ENCODE measurements at places on chromosomes 13 and 19.
A peak's percentile ranks its signal among the peaks of the same experiment; 100 is the strongest.

DNA sequence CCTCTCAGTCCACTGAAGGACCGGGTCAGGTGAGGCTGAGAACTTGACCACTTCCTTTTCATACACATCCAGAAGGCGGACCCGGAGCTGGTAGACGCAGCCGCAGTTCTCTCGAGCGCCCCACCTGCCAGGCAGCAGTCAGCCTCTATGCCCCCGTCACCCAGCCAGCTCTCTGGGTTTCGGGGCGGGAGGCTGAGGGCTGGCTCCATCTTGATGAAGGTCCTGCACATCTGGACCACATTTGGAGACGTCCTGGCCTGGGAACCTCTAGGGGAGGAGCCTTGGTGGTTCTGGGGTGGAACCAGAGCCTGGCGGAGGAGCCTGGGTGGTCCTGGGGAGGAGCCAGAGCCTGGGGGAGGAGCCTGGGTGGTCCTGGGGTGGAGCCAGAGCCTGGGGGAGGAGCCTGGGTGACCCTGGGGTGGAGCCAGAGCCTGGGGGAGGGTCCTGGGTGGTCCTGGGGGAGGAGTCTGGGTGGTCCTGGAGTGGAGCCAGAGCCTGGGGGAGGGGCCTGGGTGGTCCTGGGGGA, 14.3 kb downstream of the MRPS12 start:
- DNase-seq: no peak

DNA sequence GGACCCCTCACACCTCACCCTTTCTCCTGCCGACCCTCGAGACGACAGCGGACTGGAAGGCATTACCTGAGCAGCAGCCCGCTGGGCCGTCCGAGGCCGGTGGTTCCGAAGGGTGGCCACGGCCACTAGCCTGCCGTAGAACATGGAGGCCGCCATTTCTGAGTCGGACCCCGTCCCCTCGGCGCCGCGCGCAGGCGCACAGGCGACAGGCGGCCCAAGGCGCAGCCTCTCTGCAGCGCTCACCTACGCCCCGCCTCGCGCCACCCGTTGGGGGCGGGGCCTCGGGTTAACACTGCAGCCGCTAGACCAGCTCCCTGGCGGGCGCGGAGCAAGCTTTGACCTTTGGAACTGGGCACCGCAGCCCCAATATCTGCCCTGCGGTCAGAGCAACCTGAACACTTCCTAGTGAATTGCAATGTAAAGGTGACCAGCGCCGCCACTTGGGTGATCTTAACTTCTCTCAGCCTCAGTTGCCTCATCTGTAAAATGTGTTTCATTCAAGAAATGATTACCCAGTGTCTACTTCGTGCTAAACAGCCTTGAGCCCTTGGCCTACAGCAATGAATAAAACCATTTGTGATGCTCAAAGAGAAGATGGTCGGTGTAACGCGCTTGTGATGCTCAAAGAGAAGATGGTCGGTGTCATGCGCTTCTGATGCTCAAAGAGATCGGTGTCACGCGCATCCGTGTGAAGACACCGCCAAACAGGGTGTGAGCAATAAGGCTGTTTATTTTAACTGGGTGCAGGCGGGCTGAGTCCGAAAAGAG, at the start of gene SUCLA2:
Gene SUCLA2 (minus strand): TSS at position 160 of the 768 bp plus-strand sequence. CDS start 4 bp downstream, at position 156.
- DNase-seq: peak; percentile 95

- peak; percentile 91 for DNase-seq
These were observed 19.2 kb downstream of the RCN3 start for GRCh38 chr19:49546825-49547565.

DNA sequence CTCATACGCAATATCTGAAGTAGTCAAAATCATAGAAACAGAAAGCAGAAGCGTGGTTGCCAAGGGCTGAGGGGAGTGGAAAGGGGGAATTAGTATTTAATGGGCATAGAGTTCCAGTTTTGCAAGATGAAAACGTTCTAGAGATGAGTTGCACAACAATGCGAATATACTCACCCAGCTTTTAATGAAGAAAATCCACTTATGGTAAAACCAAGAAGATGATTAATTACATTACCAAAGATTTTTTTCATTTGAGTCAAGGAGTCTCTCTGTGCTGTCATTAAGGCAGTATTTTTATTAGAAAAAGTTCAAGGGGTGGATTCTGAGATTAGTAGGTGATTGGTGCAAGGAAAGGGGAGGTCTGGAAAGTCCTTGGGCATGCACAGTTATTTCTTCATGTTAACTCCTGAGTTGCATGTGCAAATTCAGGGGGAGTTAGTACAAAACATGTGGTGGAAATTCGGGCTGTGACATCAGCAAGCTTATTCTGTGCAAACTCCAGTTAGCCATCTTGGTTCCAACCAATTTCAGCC, 6.9 kb upstream of the CBY2 start:
- DNase-seq: no peak

- no peak for DNase-seq
These were observed 1.6 kb upstream of the CYP4F12 start for GRCh38 chr19:15671237-15671821.

GRCh38 chr19:34328982-34329381, 36.0 kb upstream of the GPI start:
- no peak for DNase-seq

DNA sequence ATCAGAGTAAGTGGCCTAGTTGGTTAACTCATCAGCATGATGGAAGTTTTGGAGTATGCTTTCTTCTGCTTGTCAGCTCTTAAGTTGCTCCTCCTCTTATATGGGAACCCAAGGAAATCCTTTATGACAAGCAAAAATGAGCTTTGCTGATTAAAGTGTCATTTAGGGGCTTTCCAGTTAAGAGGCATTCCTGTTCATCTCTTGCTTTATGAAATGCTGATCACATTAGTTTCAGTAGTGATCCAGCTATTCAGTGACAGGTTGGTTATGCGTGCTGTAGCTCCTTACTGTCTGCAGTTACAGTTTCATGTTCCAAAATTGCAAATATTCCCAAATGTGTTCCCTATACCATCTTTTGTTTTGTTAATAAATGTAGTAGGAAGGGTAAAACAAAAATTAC, 146.6 kb downstream of the CDK8 start:
- no peak for DNase-seq

GRCh38 chr19:47679922-47680857, 33.0 kb upstream of the EHD2 start:
- DNase-seq: no peak

- DNase-seq: no peak
These were observed 2100.5 kb upstream of the PCDH20 start for GRCh38 chr13:63516124-63516523.

DNA sequence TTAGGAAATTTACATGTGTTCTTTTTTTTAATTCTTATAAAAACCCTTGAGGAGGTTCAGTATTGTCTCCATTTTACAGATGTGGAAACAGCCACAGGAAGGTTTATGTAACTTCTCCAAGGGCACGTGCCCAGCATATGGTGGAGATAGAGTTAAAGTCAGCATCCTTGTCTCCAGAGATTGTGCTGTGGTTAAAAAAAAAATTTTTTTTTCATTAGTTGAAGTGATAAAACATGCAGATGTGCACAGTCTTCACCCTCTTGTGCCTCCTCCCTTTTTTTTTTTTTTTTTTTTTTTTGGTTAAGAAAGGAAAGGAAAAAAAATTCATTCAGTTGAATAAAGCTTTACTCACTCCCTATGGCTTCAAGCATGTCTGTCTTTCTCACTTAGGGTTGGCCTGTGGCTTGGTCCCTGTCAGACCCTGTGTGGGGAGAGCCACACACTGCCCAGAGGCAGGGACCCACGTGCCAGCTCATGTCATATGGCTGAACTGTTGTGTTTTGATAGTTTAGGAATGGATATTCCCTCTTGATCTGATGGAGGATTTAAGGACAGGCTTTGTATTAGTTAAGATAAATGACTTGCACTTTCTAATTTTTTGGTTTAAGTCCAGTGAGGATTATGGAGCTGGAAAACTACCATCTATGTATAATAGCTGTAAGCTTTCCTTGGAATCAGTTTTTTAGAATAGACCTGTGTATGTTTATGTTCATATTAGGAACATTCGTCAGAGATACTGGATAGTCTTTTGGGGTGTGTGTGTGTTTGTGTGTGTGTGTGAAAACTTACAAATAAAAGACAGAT, 19.3 kb downstream of the RNASEH2B start:
- DNase-seq: peak; percentile 81

- no peak for DNase-seq
These were observed 826.9 kb upstream of the PCDH9 start for GRCh38 chr13:68056816-68057710.

DNA sequence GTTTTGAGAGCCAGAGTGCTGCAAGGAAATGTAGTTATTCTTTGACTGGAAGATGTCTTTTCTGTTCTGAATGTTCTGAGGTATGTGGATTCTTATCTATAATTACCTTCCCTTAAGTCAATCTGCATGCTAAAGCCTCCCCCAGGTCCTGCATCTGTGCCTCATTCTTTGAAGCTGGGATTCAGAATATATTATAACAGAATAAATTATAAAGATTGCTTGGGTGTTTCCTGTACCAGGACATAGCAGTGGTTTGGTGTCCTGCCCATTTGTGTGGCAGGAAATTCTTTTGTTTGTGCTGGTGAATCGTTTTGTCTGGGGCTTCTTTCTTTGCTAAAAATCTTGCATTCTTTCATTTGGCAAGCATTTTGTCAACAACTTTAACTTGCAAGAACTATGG, 60.2 kb downstream of the ITGBL1 start:
- DNase-seq: no peak

GRCh38 chr19:34837262-34837661, 64.2 kb upstream of the ZNF599 start:
- DNase-seq: peak; percentile 9

DNA sequence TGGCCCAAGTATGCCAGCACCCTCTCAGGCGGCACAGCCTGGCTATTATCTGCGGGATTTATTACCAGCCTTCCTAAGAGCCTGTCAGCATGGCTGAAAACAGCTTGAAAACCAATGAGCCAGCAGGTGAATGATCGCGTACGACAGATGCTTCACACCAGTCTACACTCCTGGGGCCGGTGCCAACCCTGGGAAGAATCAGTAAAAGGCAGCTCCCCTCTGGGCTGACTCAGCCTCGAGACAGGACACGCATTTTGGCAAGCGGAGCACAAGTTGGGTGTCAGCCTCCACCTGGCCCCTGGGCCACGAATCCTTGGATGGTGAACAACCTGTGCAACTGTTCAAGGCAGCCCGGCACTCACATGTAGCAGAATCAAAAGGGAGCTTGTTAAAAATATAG, 15.6 kb downstream of the EMP3 start:
- DNase-seq: no peak

GRCh38 chr13:21849323-21849722, 178.4 kb downstream of the FGF9 start:
- DNase-seq: peak; percentile 46

DNA sequence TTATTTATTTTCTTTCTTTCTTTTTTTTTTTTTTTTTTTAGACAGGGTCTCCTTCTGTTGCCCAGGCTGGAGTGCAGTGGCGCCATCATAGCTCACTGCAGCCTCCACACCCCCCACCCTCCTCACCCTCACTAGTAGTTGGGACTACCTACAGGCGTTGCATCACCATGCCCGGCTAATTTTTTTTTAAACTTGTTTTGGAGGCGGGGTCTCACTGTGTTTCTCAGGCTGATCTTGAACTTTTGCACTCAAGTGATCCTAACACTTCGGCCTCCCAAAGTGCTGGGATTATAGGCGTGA, 33.6 kb downstream of the GJA3 start:
- DNase-seq: peak; percentile 78

DNA sequence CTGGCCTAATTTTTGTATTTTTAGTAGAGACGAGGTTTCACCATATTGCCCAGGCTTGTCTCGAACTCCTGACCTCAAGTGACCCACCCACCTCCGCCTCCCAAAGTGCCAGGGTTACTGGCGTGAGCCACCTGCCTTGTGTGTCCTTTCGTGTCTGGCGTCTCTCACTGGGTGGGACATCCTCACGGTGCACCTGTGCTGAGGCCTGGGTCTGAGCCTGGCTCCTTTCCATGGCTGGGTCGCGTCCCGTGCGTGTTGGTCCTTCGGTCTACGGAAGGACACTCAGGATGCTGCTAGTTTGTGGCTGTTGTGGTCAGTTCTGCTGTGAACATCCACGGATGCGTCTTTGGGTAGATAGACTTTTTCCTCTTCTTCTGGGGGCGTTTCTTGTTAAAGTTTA, 19.6 kb downstream of the PIAS4 start:
- DNase-seq: no peak

Data from OCI-M1 (cell line).